Activated CD8-positive, alpha-beta T cell treated with anti-CD3 and anti-CD28 coated beads for 36 hours (primary cell): ENCODE measurements at places on chromosomes 11 and 22. TPM values are rescaled to one million over a fixed set of nuclear protein-coding genes. Genes with fewer than 3 reads are reported as not detected.

DNA sequence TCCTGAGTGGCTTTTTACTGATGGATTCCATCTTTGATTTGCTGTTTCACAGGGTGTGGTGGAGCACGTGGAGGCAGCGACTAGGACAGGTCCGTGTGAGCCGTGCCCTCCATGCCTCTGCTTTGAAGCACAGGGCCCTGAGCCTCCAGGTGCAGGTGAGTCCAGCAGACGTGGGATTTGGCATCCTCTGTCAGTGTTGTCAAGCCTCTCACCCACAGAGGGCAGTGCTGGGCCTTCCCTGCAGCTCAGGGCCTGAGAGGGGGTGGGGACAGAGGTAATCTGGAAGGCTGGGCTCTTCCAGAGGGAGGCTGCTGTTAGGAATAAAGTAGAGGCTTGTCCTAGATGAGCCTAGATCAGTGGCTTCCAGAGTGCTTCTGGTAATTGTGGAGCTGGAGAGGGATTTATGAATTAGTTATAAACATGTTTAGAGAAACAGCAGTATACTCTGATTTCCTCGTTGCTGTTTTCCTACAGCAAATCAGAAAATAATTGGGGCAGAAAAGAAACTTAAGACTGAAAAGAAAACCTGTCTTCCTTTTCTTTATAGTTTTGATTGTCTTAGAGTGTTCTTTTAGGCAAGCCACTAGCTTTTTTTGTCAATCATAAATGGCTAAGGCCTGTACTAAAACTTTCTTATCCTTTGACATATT is 65.0 kb downstream of the SFI1 start:
- peak; percentile 78 for DNase-seq

DNA sequence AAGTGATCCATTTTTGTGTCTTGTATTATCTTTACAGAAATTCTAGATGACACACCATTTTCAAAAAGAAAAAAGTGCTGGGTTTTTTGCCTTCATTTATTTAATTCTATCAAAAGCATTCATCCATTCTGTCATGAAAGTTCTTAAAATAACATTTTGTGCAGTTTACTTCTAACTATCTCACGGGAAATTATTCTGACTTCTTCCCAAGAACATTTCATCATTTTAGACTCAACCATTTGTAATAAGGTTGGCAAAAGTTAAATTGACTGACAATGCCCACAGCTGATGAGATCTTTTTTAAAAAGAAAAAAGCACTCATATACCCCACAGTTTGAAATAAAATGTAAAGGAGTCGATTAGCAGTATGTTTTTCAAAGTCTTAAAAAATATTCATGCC is 68.5 kb downstream of the SBF2 start:
- no peak for DNase-seq

- DNase-seq = peak; percentile 87
Observed at GRCh38 chr11:134275534-134276395, at the start of gene GLB1L3. TSS of gene GLB1L3 (plus strand) at chr11:134276379. CDS start at chr11:134276741, 362 bp downstream.

- DNase-seq = no peak
Observed at GRCh38 chr11:64265176-64266160, 14.1 kb downstream of the PLCB3 start.

DNA sequence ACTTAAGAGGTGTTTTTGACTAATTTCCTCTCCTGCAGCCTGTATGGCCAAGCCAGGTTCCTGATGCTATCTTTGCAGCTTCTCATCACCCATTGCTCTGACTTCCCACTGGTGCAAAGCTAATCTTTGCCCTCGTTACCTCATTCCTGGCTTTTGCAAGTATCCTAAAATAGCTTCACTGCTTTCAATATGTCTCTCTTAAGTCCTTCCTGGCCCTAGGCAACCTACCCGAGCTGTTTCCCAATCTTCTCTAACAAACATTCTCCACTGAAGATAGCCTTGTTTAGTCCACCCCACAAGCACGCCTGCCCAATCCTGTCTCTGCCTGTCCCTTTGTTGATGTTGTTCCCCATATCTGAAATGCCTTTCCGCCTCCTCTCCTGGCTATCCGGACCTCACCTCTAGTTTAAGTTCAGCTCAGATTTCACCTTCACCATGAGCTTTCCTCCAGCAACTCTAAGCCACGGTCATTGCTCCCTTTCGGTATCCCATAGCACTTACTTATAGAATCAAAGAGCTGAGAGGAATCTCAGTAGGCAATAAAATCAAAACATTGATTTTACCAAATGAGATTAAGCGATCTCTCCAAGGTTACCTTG is 30.1 kb upstream of the CECR2 start:
- no peak for DNase-seq

DNA sequence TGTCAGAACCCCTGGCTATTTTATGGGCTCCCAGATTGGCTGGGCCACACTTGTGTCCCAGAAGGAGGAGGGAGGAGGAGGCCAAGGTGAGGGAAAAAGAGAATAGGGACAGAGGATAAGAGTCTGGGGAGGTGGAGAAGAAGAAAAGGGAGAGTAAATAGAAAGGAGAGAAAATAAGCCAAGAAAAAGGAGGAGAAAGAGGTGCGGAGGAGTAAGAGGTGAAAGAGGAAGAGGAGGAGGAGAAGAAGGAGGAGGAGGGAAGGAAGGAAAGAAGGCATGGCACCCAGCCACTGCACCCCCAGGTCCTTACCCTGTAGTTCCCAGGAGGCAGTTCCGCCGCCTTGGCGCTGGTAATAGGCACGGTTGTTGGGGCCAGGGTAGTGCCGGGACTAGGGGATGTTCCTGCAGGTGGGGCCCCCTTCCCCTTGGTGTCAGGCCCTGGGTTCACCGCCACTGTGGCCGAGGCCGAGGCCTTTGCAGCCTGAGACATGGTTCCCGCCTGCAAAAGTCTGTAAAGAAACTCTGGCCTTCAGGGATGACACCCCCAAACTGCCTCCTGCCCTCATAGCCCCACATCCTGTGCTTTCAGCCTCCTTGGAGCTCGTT is 1.9 kb downstream of the CRYBB1 start:
- no peak for DNase-seq

DNA sequence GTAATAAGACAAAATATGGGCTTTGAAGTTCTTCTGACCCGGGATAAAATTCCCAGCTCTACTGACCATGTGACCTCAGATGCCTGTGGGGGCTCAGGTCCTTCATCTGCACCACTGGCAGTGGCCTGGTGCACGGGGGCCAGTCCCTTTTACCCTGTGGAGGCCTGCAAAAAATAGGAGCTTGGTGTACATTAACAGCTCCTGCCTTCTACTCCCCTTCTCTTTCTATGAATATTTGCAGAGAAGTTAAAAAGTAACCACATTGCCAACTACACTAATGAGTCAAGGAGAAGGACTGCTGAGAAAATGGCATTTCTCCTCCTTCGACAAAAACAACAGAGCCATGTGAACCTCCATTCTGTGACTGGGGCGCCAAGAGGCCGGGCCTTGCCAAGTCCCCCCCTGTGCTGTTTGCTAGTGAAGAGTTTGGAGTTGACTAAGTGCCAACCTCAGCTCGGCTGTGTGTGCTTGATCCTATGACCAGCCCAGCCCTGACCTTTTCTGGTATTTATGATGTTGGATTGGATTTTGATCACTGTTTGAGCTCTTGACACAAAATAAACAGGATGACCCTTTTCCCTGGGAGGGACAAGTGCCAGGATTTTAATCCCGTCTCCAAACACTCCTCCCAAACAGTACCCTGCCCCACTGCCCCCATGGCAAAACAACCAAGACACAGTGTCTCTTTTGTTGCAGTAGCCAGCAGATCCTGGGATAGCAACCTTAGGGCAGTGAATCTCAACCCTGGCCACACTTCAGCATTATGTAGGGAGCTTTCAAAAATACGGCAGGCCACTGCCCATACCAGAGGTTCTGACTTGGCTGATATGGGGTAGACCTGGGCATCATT is 380.1 kb downstream of the LARGE1 start:
- no peak for DNase-seq

- DNase-seq = no peak
Observed at GRCh38 chr22:18927573-18927972, 8.5 kb downstream of the PRODH start.

GRCh38 chr22:24189249-24190158 is 8.2 kb downstream of the SUSD2 start:
- peak; percentile 64 for DNase-seq

TENM4 gene
- not detected for total RNA-seq

DNA sequence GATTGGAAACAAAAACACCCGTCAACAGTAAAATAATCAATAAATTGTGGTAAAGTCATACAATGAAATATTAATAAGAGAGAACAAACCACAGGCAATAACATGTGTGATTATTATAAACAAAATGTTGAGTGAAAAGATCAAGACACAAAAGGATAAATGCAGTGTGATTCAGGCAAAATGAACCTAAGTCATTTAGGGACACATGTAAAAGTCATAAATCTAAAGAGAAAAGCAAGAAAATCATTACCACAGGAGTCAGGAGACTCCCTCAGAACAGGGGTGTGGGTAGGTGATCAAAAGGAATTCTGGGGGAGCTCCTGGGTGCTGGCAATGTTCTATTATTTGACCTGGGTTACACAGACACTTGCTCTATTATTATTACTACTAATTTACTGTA is 47.9 kb upstream of the PPP2R1B start:
- DNase-seq = no peak

FAM181B gene
- not detected for total RNA-seq

GRCh38 chr22:28029201-28029948 is 110.3 kb upstream of the PITPNB start:
- no peak for DNase-seq

GRCh38 chr22:33470456-33470855 is 412.3 kb upstream of the SYN3 start:
- no peak for DNase-seq

THAP12 gene
- total RNA-seq = 50.3 TPM

- no peak for DNase-seq
Observed at GRCh38 chr11:9662273-9662672, 1.6 kb upstream of the SWAP70 start.

DNA sequence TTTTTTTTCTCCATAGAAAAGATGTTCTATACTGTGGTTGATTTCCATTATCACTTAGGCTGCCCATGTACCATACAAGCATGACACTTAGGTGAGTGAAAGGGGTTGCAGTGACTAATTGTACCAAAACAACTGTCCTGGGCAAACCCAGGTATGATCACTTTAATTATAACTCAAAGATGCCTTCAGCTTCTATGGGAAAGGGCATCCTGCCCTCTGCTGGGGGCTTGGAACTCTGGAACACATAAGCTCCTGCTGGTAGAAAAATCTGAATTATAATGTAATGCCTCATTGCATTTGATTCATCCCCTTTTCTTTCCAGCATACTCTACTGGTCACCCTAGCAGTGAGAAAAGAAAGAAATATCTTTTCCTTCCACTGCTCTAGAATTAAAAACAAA is 206.3 kb downstream of the DDX10 start:
- DNase-seq = peak; percentile 65

GRCh38 chr22:31278151-31278621 is 14.1 kb downstream of the PIK3IP1 start:
- DNase-seq = no peak

- no peak for DNase-seq
Observed at GRCh38 chr11:123231256-123231655, 36.2 kb upstream of the CLMP start.

LRP4 gene
- 0.36 TPM for total RNA-seq

DNA sequence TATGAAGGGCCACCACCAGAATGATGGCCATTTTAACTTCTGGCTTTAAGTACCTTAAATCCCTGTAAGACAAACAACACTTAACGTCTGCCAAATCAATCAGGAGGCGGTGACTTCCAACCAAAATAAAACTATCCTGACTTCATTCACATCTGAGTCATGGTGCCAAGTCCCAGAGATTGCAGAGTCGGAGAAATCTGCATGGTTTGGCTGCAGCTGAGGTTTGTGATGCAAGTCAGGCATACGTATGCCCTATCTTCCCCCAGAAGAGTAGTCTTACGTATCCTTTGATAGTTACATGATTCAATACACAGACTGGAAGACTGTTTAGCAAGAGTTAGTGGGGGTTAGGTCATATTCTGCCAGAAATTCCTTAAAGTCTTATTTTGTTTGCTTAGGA is 1.7 kb upstream of the GAB2 start:
- DNase-seq = no peak

PRAME gene
- total RNA-seq = not detected

GRCh38 chr22:50473855-50474671 is 772 bp downstream of the SBF1 start:
- DNase-seq = peak; percentile 85
